ENCODE measurements at places on chromosomes 5 and 9.

DNA sequence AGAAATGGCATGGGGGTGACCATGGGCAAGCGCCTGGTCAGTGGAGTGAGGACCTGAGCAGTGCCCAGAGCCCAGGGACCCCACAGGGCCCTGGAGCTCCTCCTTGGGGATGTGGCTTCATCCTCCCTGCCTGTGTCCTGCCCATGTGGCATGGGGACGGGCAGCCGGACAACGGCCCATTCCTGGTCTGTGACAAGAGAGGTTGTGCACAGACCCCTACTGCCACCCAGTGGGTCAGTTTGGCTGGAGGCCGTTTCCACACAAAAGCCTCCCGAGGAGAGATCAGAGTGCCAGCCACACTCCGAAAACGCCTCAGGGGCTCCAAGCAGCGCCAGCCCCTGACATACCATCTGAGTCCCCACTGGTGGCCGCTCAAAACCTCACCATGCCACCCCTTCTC is 19.8 kb downstream of the SLC6A18 start:
- H3K27ac ChIP-seq, result no peak overlapping the region
- no peaks in the 10 kb centered on the region for H3K36me3 ChIP-seq

DNA sequence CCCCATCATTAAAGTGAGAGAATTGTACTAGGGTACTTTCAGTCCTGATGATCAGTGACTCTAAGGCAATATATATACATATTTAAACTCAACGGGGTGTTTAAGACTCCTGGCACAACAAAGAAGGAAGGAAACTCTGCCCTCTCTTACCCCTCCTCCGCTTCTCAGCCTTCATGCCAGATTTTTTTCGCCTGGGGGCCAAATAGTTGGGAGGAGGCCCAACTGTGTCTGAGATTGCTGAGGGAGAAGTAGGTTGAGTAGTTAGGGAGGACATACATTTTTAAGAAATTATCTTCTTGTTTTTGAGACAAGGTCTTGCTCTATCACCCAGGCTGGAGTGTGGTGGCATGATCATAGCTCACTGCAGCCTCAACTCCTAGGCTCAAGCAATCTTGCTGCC is 127.7 kb upstream of the SHB start:
- no peak for DNase-seq
- H3K27me3 ChIP-seq, result no peaks in the 10 kb centered on the region
- no peaks in the 10 kb centered on the region for H3K4me1 ChIP-seq
- H3K36me3 ChIP-seq, result no peaks in the 10 kb centered on the region

- no peaks in the 10 kb centered on the region for H3K27me3 ChIP-seq
- H3K36me3 ChIP-seq, result no peaks in the 10 kb centered on the region
- peaks cover 28% of the 10 kb centered on the region for H3K4me1 ChIP-seq
- no peak overlapping the region for H3K4me3 ChIP-seq
- DNase-seq, result peak; percentile 52
- H3K27ac ChIP-seq, result no peak overlapping the region
These were observed 27.7 kb upstream of the GABRP start for GRCh38 chr5:170755679-170756456.

DNA sequence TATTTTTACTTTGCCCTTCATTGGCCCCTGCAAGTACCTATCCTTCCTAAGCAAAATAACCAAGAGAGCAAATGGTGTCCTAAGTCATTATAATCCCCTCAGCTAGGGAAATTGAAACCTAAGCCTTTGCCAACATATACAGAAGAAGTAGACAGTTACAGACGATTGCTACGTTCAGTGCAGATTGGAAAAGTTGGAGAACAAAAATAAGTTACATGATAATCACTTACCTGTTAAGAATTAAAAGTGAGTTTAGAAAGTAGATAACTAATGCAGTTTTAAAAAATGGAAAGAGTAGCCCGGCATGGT is 244.8 kb downstream of the MPDZ start:
- no peaks in the 10 kb centered on the region for H3K27me3 ChIP-seq
- no peak overlapping the region for H3K4me3 ChIP-seq
- DNase-seq, result no peak
- H3K36me3 ChIP-seq, result no peaks in the 10 kb centered on the region
- no peaks in the 10 kb centered on the region for H3K4me1 ChIP-seq

DNA sequence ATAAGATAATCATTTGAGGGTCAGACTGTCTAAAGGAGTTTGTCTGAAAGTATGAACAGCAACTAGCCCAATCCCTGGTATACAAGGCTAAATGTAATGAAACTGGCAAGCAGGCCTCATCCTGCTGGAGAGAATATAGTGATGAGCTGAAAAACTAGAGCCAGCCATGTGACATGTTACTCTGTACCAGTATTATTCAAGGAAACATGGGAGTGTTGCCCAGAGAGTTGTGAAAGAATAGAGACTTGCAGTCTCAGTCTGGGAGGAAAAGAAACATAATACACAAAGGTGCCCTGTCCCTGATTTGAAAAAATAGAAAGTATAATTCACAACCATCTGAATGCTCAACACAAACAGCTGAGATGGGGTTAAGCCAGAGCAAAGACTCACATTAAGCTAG is 37.9 kb upstream of the HTR1A start:
- no peaks in the 10 kb centered on the region for H3K36me3 ChIP-seq
- H3K4me3 ChIP-seq, result no peak overlapping the region
- no peak for DNase-seq
- no peaks in the 10 kb centered on the region for H3K4me1 ChIP-seq

Measured in transverse colon (tissue), 4 donors.